NCI-H345 (cell line): ENCODE measurements at places on chromosomes 3 and 15.

GRCh38 chr3:40827226-40827625 is 302.5 kb downstream of the ZNF621 start:
- DNase-seq = no peak

DNA sequence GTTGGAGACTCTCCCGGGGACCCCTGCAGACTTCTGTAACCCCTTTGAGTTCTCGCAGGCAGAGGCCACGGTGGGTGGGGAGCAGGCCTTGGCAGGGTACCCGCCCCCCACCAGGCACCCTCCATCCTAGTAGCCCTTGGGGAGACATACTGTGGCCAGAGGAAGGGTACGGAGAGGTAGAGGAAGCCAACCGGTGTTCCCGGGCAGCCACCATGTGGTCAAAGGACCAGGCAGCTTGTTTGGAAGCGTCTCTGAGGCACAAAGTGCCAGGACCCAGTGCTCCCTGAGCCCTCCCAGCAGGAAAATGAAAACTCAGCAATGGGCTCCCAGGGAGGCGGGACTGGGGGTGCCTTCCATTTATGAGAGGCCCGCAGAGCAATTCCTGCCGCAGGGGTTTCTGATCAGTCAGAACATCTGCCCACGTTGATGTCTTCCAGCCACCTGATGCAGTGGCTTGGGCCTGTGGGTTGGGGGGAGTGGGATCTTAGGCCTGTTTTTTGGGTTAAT is 53.0 kb upstream of the CGNL1 start:
- DNase-seq = peak; percentile 67

- DNase-seq = peak; percentile 54
Observed at GRCh38 chr15:71651750-71652186, 158.6 kb upstream of the NR2E3 start.

DNA sequence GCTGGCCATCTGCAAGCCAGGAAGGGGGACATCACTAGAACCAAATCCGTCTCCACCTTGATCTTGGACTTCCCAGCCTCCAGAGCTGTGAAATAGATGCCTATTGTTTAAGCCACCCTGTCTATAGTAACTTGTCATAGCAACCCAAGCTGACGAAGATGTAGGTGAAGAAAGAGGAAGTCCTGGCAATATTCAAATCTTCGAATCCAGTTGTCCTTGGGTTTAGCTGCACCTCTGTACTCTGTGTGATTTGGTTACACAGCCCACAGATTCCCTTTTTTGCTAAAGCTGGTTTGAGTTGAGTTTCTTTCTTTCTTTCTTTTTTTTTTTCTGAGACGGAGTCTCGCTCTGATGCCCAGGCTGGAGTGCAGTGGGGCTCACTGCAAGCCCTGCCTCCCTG is 68.0 kb upstream of the XCR1 start:
- DNase-seq = no peak

GRCh38 chr15:38514601-38515000 is 50.0 kb downstream of the RASGRP1 start:
- DNase-seq = no peak

- no peak for DNase-seq
Observed at GRCh38 chr3:78690766-78691165, 1077.0 kb downstream of the ROBO1 start.

DNA sequence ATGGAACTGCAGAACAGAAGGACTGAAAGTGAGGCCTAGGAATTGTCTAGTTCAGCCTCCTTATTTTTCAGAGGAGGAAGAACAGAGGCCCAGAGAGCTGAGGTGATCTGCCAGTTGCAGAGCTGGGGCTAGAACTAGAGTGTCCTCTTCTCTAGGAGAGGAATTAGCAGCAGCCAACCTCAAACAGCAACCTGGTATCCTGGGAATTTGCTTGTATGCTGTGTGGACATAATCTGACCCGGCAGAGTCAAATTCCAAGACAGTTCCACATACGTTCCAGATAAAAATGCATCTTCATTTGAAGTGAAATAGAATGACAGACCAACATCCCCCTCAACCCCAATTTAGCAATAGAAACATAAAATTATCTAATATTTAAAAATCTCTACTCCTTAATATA is 13.5 kb upstream of the TSC22D2 start:
- no peak for DNase-seq

DNA sequence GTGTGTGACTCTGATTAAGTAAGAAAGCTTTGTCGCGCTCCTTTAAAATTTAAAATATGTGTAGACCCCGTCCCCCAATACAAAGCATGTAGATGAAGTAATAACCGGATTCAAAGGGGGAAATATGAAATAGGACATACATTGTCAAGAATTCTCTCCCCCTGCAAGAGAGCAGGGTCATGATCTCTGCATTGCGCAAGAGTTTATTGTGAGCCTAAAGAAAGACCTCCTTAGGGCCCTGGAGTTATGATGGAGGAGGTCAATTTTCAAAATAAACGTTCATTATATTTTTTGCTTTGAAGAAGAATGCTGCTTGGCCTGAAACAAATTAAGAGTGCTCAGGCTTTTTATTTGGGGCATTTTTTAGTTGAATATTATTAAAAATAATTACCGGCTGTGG is 235.0 kb downstream of the SHOX2 start:
- DNase-seq = no peak

DNA sequence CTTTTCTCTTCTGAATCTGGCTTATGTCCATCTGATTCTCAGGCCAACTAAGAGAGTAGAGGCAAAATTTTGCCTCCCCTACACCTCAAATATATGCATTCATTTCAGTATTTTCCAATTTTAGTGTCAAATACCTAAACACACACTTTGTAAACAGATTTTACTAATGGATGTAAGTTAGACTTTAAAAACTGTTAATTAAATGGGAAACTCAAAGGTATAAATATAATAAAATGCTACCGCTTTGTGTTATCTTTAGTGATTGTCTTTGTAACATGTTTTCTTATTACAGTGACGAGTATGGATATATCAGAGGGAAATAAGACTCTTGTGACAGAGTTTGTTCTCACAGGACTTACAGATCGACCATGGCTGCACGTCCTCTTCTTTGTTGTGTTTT is at the start of gene OR5AC2:
Gene OR5AC2 (plus strand): TSS at position 301 of the 400 bp plus-strand sequence. CDS start 0 bp downstream, at position 301.
- no peak for DNase-seq

- no peak for DNase-seq
Observed at GRCh38 chr3:186477033-186477432, 67.1 kb downstream of the CRYGS start.

GRCh38 chr3:192818126-192818525 is 90.8 kb upstream of the FGF12 start:
- no peak for DNase-seq

GRCh38 chr15:90207252-90207651 is 6.1 kb downstream of the SEMA4B start:
- no peak for DNase-seq

DNA sequence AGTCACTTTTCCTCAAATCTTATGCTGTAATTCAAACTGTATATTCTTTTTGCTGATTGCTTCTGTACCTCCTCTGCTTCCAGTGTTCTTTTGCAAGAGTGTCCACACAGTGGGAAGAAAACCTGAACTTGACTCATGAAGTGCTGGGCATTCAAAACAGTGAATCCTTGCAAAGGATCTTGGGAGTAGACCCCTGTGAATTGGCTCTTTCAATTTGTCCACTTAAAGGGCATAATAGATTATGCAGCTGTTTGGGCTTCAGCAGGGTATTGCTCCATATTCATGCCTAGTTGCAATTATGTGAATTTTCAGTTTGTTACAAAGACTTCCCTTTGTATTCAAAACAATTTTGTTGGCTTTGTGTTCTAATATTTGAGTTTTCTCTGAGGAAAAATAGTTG is 11.4 kb downstream of the ZFAND6 start:
- DNase-seq = peak; percentile 21

DNA sequence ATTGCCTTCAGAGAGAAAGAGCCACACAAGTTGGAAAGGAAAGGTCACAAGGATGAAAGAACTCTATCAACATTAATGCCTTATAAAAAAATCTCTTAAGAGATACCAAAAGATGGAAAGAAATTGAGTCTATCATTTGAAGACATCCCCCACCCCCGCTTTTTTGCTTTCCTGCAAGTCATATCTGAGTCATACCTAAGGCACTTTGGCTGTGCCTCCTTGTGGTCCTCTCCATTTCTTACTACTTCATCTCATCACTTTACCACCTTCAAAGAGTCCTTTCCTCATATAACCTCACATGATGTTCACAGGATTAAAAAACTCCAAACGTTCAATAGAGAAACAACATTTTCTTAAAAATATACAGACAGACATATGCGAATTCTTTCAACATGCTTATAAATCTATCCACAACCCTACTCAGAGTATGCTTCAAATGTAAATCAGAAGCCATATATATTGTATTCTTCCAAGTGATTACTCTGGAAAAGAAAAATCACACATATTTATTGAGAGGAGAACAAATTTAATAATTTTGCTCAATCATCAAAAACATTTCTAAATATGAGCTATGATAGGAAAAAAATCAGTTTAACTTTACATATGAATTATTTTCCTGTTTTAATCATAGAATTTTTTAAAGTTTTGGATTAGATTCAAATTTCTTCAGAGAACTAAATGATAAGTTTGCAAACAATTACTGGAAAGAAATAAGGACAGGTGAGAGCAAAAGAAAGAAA is 1003.9 kb upstream of the CFAP20DC start:
- DNase-seq = no peak

DNA sequence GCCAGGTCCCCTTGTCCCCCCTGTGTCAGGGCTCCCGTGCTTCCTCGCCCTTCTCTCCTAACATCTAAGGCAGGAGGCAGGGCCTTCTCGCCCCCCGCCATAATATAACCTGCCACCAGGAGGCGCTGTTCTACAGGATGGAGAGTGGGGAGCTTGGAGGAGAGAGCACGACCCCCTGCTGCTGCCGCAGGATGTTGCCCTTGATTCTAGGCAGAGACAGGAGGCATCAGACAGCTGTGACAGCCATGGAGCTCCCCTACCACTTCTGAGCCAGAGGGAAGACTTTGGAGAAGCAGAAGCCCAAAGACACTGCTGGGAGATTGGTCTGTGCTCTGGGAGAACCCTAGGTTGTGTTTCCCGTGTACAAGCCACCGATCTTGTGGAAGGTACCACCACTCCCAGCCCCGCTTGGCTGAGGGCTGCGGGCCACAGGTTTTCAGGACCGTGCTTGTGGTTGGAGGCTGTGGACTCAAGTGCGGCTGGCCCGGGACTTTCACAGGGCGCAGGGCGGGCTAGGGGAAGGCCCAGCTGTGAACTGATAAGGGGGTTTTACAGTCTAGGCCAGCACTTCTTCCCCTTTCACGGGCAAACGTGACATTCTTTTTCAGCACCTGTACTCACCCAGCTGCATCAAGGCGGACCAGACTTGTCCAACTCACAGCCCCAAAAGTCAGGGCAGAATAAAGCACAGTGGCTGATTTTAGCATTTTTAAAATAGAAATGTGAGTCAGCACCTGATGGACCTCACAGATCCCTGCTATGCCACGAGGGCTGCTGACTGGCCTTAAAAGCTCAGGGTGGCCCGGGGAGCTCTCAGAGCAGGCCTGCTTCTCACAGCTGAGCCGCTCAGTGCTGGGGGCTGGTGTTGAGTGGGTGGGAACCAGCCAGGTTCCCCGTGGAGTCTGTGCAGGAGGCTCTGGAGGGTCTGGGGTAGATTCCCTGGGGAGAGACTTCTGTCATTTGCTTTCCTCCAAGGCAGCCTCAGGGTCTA is 2.6 kb upstream of the TIGIT start:
- DNase-seq = peak; percentile 3

DNA sequence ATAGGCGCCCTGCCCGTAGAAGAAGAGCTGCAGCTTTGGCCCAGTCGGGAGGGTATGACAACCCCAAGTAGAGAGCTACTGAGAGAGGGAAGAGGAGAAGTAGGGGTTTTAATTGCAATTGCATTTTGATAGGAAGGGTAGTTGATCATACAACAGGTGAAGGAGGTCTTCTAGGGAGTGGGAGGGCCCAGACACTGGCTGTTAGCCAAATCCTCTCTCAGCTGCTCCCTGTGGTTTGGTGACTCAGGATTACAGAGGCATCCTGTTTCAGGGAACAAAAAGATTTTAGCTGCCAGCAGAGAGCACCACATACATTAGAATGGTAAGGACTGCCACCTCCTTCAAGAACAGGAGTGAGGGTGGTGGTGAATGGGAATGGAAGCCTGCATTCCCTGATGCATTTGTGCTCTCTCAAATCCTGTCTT is 408.9 kb upstream of the THBS1 start:
- peak; percentile 86 for DNase-seq

DNA sequence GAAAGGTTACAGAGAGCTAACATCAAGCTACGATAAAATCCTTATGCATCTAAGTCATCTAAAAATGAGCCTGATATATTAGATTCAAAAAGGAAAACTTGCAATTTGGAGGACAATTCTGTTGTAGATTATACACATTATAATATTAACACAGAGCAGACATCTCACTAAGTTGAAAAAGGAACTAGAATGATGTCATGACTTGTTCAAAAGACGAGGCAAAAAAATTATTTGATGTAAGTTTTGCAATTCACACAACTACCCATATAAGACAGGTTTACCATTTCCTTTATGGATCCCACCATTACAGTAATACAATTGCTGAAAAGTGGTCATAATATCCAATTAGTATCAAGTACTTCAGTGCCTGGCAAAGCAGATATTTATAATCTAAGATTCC is 15.9 kb downstream of the SATB1 start:
- DNase-seq = no peak

- DNase-seq = no peak
Observed at GRCh38 chr3:111315930-111316587, 225.9 kb upstream of the CD96 start.

GRCh38 chr3:25471081-25471768 is 43.2 kb downstream of the RARB start:
- DNase-seq = no peak

GRCh38 chr3:5756443-5756842 is 568.9 kb downstream of the EDEM1 start:
- DNase-seq = no peak

GRCh38 chr3:109364088-109364487 is 26.7 kb upstream of the DPPA4 start:
- no peak for DNase-seq

DNA sequence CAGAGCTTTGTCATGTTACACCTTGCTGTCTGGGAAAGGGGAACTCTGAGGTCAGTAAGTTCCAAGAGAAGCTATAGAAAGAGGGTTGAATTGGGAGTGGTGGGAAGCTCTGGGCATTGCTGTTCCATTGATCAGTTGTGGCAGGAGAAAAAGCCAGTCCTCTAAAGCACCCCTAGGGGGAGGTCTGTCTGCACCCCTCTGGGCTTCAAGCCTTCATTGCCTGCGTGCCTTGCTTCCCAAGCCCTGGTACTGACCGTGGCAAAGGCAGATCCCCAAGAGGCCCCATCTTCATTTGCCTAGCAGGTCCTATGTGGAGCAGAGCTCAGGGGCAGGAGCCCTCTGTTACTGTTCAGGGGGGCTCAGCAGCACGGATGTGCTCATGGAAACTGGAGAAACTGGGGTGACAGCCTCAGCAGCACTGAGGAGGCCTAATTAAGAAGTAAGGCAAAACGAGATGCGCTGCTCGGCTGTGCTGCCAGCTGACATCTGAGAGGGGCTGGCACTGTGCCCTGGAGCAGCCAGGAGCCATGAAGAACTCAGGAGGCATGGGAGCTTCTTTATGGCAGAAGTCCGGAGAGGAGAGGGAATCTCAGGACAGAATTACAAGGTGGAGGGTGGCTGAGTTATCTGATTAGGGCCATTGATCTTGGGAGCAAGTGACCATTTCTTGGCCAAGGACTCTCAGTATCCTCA is 270.9 kb downstream of the RPLP1 start:
- peak; percentile 58 for DNase-seq

GRCh38 chr15:58355973-58356372 is 75.8 kb upstream of the LIPC start:
- no peak for DNase-seq

GRCh38 chr3:103947062-103947461 is 1419.6 kb upstream of the ALCAM start:
- DNase-seq = no peak

GRCh38 chr3:57777774-57778173 is 21.7 kb downstream of the SLMAP start:
- no peak for DNase-seq

GRCh38 chr3:98680723-98681122 is 82.4 kb upstream of the ST3GAL6 start:
- DNase-seq = no peak
